Midbrain (tissue), 1 donor: ENCODE measurements at places on chromosomes 5 and 9.

GRCh38 chr5:116492016-116492623 lies 82.5 kb downstream of the SEMA6A start:
- peak; percentile 43 for DNase-seq

DNA sequence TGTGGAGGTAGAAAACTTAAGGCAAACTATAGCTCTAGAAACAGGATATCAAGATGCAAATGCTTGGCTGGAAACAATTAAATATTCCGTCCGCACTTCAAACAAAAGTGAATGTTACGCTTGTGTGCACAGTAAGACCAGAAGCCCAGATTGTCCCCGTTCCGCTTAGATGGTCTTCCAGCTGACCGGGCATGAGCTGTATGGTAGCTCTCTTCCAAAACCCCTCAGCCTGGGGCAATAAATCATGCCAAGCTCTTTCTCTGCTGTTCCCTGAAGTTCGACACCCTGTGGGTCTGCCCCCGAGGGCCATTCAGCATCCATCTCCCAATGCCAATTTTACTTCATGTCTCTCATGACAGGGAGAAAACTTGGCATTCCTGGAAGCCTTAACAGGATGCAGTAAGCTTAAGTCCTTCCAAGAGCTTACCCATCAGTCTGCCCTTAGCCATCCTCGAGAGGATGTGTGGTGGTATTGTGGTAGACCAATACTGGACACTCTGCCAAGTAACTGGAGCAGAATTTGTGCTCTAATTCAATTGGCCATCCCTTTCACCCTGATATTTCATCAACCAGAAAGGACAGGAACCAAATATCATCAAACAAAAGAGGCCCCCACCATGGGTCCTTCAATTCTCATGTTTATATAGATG lies 70.7 kb upstream of the RANBP6 start:
- no peak for DNase-seq

- DNase-seq = no peak
Observed at GRCh38 chr9:108300306-108301287, 555.2 kb downstream of the ACTL7B start.

DNA sequence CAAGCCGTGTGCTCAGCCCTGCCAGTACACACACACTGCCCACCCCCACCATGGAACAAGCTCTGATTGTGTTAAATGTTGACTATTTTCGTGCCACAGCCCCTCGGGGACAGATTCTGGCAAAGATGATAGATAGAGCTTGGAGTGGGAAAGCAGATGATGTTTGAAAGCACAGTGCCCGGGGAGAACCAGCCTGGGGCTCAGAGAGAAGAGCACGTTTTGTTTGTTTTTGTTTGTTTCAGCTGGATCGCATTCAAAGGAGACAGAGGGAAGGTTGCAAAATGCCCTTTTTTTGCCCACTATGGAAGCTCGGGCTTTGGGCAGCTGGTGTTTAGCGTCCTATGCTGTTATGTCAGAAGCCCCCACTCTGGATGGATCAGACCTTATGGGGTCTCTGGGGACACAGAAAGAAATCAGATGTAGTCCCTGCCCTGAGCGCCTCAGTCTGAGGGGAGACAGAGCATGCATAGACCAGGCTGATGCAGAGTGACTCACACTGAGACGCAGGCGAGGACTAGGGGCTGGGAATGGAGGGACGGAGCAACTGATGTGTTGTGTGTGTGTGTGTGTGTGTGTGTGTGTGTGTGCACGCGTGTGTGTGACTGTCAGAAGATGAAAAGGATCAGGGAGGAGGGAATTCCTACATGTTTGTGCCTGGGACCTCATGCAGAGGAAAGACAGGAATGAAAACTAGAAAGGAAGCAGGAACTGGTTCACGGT lies 229.7 kb downstream of the MELK start:
- peak; percentile 81 for DNase-seq

DNA sequence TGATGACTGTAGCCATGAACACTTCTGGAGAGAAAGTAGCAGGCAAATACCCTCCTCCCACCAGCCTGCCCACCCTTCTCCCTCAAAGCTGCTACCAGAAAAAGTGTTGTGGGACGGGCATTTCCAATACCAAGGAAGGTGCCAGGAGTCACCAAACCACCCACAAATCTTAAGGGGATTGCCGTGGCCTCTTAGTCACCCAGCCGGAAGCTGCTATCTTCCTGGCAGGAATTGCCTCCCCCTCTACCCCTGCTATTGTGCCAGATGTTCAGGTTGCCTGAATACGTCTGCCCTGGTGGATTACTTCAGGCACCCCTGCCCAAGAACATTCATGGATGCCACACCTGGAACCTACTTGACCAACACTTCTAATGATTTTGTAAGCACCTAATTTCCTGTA lies 156.1 kb downstream of the TTC39B start:
- no peak for DNase-seq

DNA sequence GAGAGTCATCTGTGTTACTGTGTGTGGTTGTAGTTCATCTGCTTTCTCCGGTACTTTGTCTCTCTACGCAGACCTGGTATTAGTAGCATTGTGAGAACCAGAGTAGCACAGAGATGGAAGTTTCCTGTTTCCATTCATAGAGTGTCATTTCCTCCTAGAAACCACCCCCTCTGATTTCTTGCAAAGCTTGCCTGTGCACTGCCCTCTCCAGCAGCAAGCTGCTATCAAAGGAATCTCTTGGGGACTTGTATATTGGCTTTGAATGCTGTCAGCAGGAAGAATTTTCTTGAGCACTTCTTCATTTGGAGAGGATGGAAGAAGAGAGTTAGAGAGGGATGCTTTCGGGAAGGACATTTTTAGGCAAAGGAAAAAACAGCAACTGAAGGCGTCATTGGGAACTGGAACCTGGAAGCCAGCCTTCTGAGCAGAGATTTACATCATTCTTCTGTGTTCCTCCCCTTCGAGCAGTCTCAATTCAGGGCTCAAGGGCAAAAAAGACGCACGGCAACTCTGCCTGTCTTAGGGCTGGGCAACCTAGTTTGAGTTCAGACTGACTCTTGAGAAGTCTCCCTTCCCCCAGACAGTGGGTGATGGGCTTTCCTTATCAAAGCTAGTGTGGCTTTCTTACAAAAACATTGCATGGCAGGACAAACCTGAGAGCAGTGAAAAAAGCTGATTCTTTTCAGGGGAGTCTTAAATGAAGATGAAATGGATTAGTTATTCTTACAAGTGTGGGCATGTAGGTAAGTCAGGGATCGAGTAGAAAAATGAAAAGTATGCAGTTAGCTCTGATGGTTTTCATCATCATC lies 226.3 kb downstream of the AOPEP start:
- no peak for DNase-seq

- DNase-seq = no peak
Observed at GRCh38 chr9:114972510-114973136, 42.2 kb upstream of the TNFSF8 start.
